ENCODE measurements at places on chromosomes 13 and 19.
A peak's percentile ranks its signal among the peaks of the same experiment; 100 is the strongest.

GRCh38 chr19:15353908-15354307 lies 21.6 kb upstream of the BRD4 start:
- no peak for DNase-seq

DNA sequence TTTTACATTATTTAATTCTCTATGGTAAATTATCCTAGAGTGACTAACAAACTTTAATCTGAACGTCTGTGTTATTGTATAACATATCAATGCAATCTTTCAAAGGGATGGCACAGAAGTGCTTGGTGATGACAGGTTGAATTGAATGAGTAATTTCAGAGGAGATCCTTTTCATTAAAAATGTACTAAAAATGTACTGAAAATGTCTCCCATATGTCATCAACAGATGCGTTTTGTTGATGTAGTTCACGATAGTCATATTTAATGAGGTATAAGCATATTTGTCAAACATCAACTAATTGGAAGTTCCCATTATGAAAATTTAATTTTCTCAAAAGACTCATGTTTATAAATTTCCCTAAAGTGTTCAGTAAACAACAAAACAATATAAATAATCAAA lies 1434.7 kb upstream of the PCDH20 start:
- no peak for DNase-seq

GRCh38 chr13:113756441-113757097 lies 2.5 kb upstream of the TMEM255B start:
- DNase-seq: no peak

DNA sequence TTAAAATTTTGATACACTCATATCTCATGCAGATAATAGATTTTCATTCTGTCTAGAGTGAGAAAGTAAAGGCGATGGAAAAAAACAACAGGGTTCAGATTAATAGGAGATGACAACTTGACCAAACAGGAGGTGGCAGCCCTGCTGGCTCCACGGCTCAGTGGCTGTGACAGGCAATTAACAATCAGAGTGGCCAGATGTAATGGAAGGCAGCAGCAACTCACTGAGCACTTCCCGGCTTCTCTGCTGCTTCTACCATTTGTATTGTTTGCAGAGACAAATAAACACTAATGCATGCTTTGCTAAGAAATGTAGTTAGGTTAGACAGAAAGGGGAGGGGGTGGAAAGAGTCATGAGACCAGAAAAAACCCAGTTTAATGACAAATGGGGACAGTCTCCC lies 473.0 kb upstream of the SLC10A2 start:
- no peak for DNase-seq

GRCh38 chr19:1237754-1238368 lies at the start of gene CBARP:
TSS of gene CBARP (minus strand) at chr19:1238005. CDS start at chr19:1236100, 1,905 bp downstream.
- DNase-seq: no peak

DNA sequence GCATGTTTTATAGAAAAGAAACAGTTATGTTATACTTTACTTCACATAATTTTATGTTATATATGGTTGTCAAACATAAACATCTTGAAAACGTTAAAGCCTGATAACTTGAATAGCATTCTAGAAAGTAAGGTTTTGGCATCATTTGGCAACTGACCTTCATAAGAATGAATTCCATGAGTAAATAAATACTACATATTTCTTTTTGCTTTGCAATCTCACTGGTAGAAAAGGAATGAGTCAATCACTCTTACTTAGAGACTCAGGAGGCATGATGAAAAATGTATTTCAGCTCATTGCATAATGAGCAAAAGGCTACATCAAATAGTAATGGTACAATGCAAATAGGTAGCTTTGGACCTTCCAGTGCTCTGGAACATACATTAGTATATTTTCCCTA lies 1381.9 kb downstream of the EFNB2 start:
- DNase-seq: no peak

- no peak for DNase-seq
Measured at GRCh38 chr13:106619688-106620555, 52.0 kb upstream of the ARGLU1 start.

DNA sequence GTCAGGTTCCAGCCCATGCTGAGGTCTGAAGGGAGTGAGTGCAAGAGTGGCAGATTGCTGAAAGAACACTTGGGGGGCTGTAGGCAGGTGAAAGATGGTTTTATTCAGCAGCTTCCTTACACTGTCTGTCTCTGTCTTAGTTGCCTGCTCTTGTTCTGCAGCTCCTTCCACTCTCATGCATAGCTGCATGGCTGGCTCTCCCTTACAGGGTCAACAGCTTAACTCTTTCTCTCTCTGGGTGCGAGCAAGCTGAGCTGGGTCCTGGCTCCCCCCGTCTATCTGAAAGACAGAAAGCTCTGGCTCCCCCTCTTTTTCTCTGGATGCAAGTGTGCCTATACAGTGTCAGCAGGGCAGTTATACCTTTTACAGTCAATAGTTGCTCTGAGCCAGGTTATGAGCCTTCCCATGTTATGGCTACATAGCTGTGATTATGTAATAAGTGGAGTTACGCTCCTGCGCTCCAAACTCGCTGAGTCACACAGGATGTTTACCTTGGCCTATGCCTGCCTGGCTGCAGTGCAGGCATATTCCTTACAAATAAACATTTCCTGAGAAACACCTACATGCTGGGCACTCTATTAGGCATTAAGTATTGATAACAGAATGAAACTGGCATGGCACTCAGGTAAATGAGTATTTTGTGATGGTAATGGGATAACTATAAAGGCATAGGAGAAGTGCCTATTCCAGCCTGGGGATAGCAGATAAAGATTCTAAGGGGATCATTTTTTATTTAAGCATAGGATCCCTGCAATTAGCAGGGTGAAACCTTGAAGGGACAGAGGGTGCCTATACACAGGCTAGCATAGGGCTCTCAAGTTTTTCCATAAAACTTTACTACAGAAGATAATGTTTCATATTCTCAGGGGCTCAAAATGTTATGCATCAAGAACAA lies 826.9 kb upstream of the PCDH9 start:
- DNase-seq: peak; percentile 59

GRCh38 chr13:74191410-74191809 lies 57.2 kb upstream of the KLF12 start:
- no peak for DNase-seq

DNA sequence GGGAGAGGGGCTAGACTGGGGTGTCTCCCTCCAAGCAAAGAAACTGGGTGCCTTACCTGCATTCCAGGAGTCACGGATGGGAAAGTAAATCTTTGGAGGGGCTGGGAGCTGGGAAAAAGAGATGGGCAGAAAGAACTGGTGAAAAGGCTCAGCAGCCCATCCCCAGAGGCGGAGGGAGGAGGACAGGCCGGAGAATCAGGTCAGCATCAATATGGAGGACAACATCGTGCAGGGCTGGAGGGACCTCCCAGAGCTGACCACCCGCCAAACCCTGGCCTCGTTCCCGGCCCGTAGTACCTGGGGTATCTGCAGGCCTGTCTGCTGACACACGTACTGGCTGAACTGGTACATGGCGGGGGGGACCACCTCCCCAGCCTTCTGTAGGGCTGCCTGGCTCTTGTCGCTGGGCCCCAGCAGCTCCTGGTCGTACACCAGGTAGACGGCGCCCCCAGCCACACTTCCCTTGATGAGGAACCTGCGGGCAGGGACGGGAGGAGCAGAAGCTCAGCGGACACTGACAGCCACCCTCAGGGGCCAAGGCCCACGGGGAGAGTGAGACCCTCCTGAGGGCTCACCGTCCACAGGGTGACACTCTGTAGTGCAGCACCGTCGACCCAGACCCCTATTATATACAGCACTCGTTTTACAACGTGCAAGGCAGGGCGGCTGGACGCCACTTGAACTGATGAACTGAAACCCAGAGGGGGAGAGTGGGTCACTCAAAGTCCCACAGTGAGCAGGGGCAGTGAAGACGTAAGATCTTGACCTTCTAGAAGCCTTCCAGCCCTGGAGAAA lies 830 bp downstream of the MICOS13 start:
- DNase-seq: no peak

- DNase-seq: no peak
Measured at GRCh38 chr13:59398127-59398526, 765.6 kb downstream of the DIAPH3 start.

GRCh38 chr13:109971456-109972090 lies 185.2 kb upstream of the IRS2 start:
- DNase-seq: no peak

DNA sequence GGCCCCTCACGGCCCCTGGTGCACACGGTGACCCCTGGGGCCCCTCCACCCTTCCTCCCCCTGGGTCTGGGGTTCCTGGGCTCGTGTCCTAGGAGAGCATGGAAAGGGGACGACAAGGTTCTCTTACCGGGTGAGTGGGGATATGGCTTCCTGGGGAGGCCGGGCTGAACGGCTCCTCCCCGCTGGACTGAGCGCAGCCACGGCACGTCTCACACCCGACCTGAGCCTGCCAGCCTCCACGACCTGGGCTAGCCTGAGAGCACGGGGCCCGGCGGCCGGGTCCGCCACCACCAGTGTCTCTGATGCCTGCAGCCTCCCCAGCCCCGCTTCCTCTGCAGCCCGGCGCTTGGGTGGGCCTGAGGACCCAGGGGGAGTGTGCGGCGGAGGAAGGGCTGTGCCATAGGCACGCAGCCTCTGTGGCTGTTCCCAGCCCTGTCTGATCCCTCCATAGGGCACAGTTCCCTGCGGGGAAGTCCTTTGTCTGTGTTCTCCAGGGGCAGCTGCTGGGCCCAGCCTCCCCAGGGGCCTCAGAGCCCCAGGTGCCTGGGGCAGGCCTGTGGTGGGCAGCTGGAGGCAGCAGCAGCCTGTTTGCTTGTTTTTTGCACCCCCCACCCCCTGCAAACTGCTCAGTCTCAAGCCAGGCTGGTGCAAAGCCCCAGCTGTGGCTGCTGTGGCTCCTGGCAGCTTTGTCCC lies 15.0 kb downstream of the PLIN4 start:
- no peak for DNase-seq

- DNase-seq: no peak
Measured at GRCh38 chr13:104837756-104838155, 1697.7 kb downstream of the EFNB2 start.

- no peak for DNase-seq
Measured at GRCh38 chr13:84433024-84433423, 550.8 kb upstream of the SLITRK1 start.

DNA sequence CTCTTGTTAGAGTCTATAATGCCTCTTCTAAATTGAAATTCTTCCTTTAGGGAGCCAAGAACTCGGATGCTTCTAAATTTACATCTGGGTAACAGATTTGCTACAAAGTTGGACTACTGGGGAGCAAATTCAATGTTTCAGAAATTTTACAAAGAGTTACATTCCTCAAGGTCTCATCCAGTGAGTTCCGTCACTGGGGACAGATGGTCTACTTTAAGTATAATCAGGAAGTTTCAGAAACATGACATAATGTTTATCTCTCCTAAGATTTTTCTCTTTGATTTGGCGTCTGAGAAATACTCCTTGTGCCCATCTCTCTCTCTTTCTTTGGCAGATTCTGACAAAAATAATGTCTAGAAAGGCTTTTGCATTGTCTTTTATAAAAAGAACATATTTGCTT lies 81.5 kb upstream of the MBNL2 start:
- DNase-seq: no peak
